Pancreas (tissue), 10 donors: ENCODE measurements at places on chromosomes 2 and 18. TPM values are rescaled to one million over a fixed set of nuclear protein-coding genes. Genes with fewer than 3 reads are reported as not detected.

RGPD8 gene
- 6.8 TPM for total RNA-seq

TYMS gene
- 4.8 TPM for total RNA-seq

ERBB4 gene
- total RNA-seq: 3.5 TPM

DNA sequence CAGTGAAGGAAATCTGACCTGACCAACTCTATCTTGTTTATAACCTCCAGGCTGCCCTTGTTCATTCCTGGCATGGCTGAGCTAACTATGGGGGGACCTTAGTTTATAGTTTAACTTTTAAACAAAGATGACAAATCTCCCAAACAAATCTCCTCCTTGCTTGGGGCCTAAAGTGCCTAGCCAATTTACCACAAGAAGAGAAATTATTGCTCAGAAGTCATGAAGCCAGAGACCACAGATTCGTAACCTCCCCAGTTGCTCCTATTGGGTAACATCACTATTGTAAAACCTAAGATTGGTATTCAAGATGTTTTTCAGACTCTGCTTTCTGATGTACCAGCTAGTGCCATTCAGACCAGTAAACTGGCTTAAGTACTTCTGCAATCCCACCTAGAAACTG, 649.4 kb upstream of the SLC8A1 start:
- no peak for DNase-seq

- no peak for DNase-seq
These were observed 3.4 kb downstream of the THAP4 start for GRCh38 chr2:241633561-241633960.

DNA sequence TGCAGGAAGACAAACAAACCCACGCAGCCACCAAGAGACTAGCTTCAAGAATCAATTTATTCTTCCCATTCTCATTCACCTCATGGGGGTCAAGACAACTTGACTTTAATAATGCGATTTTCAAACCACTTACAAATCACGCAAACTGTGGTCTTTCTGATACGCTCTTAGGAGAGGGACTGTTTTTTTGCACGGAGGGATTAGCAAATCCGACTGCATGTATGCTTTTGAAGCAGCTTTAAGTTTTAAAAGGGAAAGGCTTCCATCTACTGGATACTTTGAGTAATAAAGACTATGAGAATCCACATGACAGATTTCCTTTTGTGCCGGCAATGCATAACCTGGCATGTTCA, 322.9 kb upstream of the KCNJ3 start:
- DNase-seq: no peak

DNA sequence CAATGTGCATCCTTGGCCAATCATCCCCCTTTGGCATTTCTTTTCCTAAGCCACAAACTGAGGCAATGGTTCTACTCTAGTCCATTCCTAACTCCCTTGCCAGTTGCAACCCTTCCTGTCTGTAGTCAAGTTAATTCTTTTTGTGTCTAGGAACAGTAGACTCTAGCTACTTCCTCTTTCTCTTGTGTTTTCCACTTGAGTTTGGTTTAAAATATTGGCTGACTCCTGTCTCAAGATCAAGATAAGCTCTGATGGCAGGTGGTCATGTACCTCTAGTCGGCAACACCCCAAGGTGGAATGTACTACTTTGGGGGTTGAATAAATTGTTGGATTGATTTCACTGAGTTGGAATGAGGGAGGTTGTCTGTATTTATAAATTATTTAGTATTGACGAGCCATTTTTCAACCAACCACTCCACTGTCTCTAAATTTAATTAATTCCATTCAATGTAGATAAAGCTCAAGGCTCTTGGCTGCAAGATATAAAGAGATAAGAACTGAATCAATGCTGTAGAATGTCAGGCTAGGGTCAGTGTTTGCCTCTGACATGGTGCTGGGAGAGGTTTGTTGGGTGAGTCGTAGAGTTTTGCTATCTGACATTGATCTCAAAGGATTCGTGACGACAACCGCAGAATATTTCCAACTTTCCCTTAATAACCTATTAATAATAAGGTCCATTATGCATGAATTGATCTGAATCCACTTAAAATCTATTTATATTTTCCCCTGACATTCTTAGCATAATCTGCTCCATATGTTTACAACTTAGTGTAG, 188.7 kb upstream of the APCDD1 start:
- no peak for DNase-seq

DNA sequence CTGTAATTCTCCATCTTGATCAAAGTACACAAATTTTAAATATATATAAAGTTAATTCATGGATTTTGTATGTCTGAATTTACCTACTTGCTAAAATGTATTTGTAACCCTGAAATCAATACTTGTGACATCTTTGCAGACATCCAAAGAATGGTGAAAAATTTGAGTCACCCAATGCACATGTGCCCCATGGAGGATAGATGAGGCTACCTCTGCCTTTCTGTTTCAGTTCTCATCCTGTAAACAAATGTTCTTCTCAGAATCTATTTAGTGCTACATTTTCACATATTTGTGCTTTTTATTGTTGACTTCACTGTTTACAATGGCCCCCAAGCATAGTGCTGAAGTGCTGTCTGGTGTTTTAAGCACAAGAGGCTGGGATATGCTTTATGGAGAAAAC, 171.5 kb downstream of the LRATD1 start:
- no peak for DNase-seq
